ENCODE measurements at places on chromosomes 7 and 10.

- DNase-seq = no peak
These were observed 101.0 kb upstream of the AGR3 start for GRCh38 chr7:16982640-16983350.

DNA sequence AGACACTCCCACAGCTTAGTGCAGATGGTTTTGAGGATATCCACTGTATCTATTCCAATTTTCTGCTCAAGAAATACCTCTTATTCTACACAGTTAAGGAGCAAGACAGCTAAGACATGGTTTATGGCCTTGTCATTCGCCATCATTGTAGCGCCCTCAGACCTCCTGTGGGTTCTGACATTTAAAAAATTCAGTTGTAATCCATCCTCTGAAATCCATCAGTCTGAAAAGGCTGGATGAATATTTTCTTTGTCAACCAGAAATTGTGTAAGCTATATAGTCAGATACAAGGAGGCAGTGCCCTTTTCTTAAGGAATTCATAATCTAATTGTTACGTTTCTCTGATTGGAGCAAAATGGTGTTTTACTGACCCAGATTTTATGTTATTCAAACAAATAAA is 353.6 kb downstream of the GALNT17 start:
- no peak for DNase-seq

DNA sequence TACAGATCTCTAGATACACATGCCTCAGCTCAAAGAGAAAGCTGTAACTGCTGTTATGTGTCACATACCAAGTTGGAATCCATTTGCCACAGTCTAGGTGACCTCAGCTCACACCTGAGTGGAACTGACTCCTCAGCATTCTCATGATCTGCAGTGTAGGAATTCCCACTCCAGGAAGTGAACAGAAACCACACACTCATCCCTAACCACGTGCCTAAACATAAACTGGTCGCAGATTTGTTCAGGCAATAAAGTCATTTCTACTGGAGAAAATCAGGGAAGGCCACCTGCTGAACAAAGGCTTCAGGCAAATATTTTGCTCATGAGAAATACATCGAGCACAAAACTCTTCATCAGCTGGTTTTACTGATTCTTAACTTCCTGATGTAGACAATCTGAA is 23.0 kb upstream of the ZMYND11 start:
- no peak for DNase-seq

- no peak for DNase-seq
These were observed 2.9 kb downstream of the CTBP2 start for GRCh38 chr10:125157505-125157904.

- DNase-seq = no peak
These were observed 316.0 kb downstream of the PTPRN2 start for GRCh38 chr7:158271646-158272045.

- DNase-seq = no peak
These were observed 115.4 kb upstream of the LRRN3 start for GRCh38 chr7:110975486-110975885.

- DNase-seq = no peak
These were observed 181.4 kb upstream of the TNS3 start for GRCh38 chr7:47763063-47763974.

- DNase-seq = no peak
These were observed 361.0 kb upstream of the FZD8 start for GRCh38 chr10:36003031-36003600.

DNA sequence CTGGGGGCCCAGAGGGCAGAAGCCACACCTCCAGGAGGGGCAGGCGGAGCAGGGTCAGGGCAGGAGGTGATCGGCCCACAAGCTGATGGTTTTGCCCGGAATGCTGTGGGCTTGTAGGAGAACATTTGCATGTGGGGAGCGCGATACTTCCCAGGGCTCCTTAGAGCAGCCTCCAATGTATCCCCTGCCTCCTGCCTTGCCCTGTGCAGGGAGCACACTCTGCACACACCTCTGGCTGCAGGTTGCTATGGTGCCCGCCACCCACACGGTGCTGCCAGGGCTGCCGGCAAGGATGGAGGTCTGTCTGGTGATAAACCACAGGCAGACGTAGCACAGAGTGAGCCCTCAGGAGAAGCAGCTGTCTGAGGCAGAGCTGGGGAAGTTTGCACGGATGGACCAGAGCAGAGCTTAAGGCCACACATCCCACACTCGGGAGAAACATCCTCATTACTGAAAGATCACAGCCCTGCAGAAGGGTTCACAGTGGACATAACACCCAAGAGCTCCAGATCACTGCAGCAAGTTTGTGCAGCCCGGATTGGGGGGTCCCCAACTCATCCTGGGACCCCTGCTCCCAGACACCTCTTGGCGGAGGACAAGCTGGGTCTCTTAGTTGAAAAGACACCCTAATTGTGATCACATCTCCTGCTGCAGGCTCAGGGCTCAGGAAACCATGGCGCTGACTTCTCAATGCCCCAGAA is 41.8 kb downstream of the VIPR2 start:
- DNase-seq = no peak

DNA sequence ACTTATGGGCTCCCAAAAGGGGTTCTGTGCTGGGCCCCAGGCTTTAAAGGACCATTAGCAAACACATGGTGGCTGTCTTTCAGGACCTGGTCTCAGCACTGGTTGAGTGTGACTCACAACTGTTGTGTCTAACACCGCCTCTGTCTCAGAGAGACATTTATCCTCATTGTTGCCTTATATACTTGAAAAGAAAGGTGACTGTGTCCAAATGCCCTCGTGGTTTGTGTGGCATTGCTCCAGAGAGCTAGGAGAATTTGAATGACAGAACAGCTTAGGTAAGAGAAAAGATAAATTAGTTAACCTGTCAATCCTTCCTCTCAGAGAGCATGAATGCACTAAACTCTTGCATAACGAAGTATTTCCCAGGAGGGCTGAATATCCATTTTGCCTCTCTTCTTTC is 14.5 kb upstream of the FAM13C start:
- no peak for DNase-seq

DNA sequence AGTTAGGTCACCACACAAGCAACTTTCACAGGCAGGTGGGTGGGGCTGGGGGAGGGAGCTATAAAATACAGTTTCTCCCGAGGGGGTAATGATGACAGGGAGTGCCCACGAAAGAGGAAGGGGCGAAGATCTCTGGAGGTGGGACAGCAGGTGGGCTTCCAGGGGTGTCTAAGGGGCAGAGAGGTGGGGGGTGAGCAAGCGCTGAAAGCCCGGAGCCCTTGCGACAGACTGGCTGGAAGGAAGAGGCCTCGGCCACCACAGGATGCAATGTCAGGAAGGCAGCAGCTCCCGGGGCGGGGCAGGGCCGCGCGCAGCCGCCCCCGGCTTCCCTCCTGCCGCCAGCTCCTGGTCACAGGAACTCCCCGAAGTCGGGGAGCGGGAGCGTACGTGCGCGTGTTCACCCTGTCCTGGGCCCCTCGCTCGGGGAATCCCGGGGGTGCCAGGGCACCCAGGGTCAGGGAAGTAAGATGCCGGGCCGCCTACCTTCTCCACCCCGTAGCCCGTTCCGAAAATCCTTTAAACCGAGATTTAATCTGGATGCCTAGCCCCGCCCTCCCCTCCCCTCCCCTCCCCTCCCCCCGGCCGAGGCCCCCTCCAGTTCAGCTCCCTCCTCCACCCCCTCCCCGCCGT is 105.2 kb upstream of the PPIF start:
- DNase-seq = no peak

DNA sequence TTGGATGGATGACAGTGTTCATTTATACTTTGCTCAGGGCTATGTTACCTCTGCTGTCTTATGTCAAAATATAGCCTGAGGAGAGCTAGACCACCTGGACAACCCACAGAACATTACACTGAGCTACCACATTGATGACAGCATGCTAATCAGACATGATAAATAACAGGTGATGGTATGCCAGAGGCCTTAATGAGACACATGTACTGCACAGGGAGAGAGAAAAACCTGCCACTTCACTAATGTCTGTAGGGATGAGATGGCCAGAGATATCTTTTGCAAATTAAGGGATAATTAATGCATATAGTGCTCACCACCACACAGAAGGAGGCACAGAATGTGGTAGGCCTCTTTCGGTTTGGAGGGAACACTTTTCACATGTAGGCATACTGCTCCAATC is 1122.6 kb upstream of the POT1 start:
- no peak for DNase-seq

DNA sequence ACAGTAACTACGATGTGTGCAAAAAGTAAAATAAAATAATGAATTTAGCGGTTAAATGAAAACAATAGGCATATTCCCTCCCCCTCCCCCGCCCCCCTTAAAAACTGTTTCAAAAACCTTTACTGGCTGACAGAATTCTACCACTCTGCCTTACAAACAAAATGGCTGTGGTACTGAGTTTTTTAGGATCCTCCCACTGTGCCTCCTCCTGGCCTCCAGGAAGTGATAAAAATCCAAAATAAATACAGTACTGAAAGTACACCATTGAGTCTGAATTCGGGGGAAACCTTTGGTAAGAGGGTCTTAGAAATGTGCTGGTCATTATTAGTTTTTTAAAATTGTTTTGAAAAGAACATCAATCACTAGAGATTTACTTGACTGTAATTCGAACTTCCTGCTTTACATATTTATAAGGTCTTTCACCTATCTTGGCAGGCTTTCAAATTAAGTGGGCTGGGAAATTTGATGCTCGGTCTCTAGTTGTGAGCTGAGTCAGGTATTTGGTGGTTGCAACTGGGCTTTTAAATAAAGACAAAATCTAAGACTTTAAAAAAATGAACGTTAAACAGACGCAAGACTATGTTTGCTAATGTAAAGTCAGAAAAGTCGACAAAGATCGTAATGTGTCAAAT is 32.5 kb upstream of the EPC1 start:
- DNase-seq = no peak

- no peak for DNase-seq
These were observed 74.9 kb downstream of the MINPP1 start for GRCh38 chr10:87579563-87579962.

DNA sequence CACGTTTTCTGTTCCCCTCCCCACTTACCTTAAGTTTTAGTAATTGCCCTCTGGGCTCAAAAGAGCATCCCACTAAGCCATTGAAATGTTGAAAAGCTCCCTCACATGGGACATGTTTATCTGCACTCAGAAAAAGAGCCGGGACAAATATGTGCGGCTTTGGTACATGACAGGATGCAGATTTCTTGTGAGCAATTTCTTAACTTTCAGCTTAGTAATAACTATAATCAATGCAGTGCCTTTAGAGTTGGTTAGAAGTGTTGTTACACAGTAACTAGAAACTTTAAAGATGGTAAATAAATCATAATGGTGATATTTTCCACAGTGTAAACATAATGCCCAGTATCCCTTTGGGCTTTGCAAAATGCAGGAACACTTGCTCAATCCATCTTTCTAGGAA is 89.2 kb downstream of the ZNF365 start:
- DNase-seq = no peak

DNA sequence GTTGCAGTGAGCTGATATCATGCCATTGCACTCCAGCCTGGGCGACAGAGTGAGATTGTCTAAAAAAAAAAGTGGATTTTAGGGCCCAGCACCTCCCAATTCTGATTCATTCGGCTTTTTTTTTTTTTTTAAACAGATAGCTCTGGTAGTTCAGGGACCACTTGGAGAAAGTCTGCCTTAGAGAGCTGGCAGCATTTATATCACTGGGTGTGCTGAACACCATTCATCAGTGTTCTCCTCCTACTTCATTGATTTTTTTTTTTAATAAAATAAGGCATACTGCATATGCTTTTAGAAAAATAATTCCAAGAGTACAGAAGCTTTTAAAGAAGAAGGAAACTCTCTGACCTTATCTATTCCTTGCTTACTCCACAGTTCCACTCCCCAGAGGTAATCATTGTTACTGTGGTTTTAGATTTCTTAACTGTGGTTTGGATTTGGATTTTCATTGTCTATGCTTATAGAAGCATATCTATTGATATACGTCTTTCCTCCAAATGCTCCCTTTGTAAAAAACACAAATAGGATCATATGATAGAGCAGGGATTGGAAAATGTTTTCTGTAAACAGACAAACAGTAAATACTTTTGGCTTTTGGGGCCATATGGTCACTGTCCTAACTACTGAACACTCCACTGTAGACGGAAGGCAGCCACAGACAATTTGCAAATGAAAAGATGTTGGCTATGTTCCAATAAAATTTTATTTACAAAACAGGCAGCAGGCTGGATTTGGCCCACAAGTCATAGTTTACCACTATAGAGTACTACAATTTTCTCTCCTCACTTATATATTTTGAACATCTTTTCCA is 21.1 kb upstream of the SAR1A start:
- DNase-seq = no peak

Data from activated naive CD4-positive, alpha-beta T cell (primary cell).